Stimulated activated CD4-positive, alpha-beta T cell treated with anti-CD3 and anti-CD28 coated beads, Interleukin-12 subunit alpha, Interleukin-12 subunit beta, amount 100 ng/mL, for 24 hours (primary cell): ENCODE measurements at places on chromosomes 6 and 20.

- DNase-seq, result no peak
Measured at GRCh38 chr6:3383525-3383924, 73.3 kb downstream of the SLC22A23 start.

- no peak for DNase-seq
Measured at GRCh38 chr6:29909985-29910384, 32.3 kb upstream of the HLA-A start.

DNA sequence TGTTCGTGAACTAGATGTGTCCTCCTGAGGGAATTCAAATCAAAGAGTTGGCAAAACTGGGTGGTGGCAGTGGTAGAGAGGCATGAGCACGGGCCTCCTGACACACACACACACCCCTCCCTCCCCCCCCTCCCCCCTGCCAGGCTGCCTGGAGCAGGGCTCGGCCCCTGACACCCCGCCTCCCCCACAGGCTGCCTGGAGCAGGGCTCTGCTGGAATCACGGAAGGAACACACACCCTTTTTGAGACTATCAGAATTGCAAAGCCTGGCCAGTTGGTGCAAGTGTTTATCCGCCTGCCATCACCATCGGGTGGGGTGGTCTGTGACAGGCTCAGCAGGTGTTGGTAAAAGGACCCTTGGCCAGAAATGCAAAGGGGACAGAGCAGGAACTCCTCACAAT lies 59.0 kb downstream of the FAM120B start:
- no peak for DNase-seq

- DNase-seq, result no peak
Measured at GRCh38 chr6:168189200-168190013, 110.4 kb upstream of the FRMD1 start.

DNA sequence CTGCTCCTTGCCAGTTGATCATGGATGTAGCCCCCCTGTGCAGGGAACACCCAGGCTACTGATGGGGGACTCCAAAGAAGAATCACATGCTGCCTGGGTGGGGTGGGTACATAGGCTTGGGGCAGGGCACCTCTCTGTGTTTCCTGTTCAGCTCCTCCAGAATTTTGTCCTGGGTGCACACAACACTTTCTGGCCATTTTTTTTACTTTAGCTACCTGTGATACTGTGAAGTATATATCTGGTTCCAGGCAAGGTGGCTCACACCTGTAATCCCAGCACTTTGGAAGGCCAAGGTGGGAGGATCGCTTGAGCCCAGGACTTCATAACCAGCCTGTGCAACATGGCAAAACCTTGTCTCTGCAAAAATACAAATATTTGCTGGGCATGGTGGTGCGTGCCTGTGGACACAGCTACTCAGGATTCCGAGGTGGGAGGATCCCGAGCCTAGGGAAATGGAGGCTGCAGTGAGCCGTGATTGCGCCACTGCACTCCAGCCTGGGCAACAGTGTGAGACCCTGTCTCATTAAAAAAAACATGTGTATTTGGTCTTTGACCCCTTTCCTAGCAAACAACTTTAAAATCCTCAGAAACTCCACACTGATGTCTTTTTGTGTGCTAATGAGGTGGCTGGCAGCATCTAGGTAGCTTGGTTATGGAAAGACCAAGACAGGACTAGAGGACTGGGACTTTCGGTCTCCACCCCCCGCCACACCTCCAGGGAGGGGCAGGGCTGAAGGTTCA lies 14.1 kb downstream of the SLC4A11 start:
- no peak for DNase-seq

- DNase-seq, result no peak
Measured at GRCh38 chr20:35731862-35732643, 10.0 kb downstream of the RBM39 start.

GRCh38 chr6:133202610-133203343 lies 38.4 kb upstream of the EYA4 start:
- DNase-seq, result no peak

DNA sequence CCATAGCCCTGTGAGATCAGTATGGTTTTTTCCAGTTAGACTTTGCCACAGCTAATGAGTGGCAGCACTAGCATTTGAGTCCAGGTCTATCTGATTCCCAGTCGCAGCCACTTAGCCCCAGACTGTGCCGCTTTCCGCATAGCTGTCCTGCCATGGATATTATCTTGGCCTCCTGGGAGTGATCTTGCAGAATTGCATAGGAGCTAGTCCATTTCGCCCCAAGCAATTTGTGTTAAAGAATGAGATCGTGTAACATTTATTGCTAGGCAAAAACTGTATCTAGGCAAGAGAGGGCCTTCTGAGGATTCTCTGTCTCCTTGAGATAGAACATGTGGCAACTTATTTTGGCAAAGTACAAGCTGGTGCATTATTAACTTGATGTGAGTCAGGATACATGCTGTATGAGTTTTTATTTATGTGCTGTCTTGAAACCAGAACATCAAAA lies 74.2 kb downstream of the EZR start:
- no peak for DNase-seq

DNA sequence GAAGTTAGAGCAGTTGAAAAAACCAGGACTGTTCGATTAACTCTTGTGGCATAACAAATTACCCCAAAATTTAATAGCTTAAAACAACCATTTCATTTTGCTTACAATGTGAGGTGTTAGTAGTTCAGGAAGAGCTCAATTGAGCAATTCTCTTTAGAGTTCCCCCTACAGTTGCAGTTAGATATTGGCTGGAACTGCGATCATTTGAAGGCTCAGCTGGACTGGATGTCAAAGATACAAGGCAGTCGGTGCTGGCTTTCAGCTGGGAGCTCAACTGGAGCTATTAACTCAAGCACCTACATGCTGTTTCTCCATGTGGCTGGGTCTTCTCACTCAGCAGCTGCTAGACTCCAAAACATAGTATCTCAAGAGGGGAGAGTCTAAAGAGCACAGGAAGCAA lies 96.0 kb upstream of the LOC128125822 start:
- no peak for DNase-seq

DNA sequence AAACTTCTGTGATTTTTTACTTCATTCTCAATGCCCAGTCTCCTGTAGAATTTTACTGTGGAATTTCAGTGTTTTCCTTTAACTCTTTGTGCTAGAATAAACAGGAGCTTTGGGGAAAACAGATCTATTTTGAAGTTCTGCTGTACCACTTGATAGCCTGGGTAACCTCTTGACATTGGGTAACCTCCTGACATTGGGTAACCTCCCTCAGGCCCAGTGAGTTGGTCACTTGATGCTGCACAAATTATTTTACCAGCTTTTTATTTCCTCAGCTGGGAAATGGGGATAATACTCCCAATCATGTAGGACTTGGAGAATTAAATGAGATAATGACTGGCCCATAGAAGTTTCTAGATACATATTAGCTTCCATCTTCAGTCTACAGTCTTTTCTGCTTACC lies 137.3 kb upstream of the TOP1 start:
- DNase-seq, result no peak

DNA sequence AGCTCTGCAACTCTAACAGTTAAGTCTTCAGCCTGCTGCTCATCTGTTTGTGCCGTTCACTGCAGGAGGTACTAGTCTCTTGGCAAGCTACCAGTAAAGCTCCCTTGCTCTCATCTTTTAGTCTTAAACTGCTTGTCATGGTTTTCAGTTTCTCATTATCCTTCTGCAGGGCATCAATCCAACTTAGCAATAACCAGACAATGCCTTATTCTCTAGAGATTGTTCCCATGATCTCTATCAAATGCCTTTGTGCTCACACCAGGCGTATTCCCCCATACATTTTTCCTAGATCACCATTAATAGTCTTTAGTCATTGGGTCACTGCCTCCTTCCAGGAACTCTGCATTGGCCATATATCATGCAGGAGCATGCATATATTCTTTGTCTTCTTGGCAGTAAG lies 171.3 kb downstream of the GRM1 start:
- no peak for DNase-seq

GRCh38 chr6:36759148-36759759 lies 61.6 kb downstream of the RAB44 start:
- DNase-seq, result peak; percentile 65

DNA sequence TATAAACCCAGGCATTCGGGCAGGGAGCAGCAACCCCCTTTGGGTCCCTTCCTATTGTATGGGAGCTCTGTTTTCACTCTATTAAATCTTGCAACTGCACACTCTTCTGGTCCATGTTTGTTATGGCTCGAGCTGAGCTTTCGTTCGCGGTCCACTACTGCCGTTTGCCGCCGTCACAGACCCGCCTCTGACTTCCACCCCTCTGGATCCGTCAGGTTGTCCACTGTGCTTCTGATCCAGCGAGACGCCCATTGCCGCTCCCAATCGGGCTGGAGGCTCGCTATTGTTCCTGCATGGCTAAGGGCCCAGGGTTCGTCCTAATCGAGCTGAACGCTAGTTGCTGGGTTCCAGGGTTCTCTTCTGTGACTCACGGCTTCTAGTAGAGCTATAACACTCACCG lies 111.3 kb downstream of the TMEM170B start:
- DNase-seq, result no peak

DNA sequence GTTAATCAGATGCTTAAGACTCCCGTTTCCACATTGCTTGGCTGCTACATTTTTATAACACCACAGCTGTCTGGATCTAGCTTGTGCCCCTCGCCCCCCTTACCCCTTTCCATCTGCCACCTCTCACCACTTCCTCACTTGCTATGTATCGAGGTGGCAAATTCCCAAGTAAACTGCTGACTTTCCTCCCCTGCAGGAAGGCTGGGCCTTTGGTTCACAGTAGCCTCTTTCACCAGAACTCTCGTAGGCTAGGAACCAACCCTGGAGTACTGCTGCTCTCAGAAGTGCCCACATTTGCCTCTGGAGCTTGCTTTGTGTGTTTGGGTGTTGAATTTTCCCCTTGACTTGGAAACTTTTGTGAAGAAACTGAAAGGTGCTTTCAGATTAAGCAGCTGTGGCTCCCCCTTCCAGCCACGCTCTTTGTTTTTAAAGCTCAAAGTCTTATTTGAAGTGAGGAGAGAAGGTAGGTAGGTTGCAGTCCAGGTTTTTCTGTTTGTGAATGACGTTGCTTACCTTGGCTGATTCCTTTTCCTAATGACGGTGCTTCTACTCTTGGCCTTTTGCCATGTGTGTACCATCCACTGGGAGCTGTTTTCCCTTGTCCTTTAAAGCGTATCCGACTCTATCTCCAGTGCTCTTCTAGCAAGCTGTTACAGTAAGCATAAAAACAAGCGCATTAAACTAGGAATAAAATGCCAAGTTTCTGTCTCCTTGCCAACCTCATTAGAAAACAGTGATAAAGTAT lies 90.4 kb downstream of the CARMIL1 start:
- peak; percentile 17 for DNase-seq

DNA sequence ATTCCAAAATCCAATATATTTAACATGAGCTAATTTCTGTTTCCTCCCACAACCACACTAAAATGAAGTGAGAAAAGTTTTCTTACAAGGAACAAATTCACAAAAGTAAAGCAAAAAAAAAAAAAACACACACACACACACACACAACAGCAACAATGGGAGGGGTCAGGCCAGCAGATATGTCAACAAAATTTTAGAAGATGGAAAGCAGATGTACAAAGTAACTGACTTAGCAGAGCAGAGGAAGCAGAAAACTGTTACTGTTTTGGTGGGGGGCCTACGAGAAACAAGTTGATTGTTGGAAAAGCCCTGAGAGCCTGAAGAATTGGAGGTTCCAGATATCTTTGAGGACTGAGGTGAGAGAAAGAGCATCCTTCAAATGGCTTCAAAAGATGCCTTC lies 11.7 kb downstream of the EPB41L2 start:
- no peak for DNase-seq

DNA sequence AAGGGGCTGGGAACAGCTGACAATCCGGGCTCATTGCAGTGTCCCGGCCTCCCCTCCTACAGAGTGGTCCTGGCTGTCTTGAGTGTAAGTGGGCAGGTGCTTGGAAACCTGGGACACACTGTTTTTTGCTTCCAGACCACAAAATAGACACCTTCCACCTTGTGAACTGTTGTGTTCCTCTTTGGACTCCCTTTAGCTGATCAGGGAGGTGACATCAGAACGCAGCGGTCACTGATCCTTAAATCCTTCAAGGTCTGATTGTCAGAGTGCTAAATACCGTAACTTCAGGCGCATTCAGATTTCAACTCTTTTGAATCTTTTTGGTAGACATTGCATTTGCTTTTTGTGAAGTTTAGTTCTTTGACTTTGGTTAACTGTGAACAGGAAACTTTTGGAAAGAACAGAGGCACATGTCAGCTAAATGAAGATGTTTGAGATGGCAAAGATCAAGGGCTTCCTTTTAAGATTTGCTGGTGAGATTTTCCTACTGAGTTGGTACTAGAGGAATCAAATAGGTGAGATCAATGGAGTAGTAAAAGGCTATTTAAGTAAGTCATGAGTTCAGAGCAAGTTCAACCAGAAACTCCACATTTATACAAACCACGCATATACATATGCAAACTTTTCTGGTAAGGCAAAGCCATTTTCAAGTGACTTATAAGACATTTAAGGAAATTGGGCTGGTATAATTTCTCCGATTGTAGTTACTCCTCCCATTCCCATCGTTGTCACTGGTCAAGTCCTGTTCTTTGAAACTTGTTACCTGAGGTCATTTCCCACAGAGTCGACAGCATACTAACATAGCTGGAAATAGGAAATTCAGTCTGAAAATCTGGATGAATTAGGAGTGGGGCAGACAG lies 6.3 kb downstream of the PPP1R3G start:
- no peak for DNase-seq

DNA sequence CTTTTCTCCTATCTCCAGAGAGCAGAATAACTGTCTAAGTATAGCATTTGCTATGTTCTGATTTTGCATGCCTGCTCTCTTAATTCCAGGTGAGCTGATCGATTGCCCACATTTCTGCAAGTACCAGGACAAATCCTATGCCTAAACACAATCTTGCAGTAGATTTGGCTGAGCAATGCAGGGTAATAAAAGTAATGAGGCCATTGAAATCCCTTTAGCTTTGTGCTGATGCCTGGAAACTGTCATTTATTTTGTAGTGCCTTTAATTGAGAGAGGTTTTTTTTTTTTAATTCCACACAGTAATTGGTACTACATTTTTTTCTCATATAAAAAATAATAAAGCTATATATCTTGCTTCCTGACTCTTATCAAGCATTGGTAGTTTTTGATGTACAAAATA lies 252.3 kb downstream of the NKAIN2 start:
- DNase-seq, result no peak

DNA sequence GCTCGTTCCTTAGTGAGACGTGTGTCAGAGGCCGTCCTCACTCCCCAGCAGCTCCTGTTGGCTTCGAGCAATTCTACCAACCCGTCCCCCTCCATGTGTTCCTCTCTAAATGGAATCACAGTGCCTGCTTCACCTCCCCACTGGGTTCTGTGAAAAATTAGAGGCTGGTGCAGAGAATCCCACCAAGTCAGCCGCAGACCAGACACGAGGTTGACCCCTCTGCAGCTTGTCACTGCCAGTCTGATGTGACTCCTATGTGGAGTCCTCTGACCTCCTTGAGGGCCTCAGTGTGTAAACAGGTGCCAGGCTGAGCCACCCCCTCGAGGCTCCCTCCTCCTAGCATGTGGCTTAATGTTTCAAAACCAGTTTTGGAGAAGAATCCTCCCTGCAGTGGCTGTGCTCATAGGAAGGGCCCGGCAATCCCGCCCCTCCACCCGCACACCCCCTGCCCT lies 12.6 kb upstream of the IRF4 start:
- DNase-seq, result no peak

DNA sequence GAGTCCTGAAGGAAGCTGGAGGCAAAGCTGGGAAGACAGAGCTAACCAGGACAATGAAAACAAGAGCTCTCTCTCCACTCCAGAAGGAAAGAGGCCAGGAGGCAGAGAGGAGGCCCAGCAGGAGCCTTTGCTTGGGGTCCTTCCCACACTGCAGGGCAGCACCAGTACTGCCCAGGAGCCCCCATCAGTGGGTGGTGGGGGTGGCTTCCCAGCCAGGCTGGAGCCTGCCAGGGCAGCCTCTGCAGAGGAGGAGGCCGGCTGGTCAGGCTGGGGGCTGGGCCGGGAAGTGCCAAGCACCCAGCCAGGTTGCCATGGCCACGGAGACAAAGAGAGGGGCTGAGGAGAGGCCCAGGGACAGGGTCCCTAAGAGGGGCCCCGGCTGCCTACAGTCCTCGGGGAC lies 33.4 kb downstream of the PREX1 start:
- no peak for DNase-seq
